Memory B cell (primary cell): ENCODE measurements at places on chromosomes 12 and 14.

DNA sequence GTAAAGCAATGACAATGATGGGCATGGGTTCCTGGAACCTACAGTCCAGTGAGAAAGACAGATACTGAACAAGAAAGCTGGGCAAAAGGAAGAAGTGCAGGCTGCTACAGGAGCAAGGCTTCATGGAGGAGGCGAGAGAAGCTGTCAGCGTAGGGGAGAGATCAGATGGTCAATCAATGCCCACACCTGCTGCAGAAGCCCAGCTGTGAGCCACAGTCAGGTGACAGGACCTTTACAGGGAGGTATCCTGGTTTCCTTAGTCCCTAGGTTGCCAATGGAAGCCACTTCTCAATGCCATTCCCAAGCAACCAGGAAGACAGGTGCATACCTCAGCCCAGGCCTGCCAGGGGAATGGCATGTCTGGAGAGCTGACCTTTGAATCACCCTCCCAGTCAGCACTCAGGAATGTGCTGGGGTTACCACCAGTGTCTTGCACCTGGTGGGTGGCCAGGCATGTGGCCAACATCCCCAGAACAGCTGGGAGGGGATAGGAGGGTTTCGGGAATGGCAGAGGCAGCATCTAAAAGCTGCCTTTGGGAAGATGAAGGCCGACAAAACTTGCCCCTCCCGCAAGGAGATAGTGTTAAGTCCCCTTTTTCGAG is 170.3 kb downstream of the TTC7B start:
- H3K4me3 ChIP-seq = no peak overlapping the region
- no peak for DNase-seq
- H3K36me3 ChIP-seq = peaks cover 2% of the 10 kb centered on the region
- H3K27me3 ChIP-seq = peaks cover 2% of the 10 kb centered on the region
- H3K27ac ChIP-seq = no peak overlapping the region

- H3K27me3 ChIP-seq = peaks cover 27% of the 10 kb centered on the region
- H3K27ac ChIP-seq = no peak overlapping the region
- H3K4me1 ChIP-seq = no peaks in the 10 kb centered on the region
- no peak for DNase-seq
- H3K36me3 ChIP-seq = peaks cover 5% of the 10 kb centered on the region
- H3K4me3 ChIP-seq = no peak overlapping the region
Observed at GRCh38 chr12:1886396-1887008, 31.9 kb downstream of the CACNA2D4 start.

DNA sequence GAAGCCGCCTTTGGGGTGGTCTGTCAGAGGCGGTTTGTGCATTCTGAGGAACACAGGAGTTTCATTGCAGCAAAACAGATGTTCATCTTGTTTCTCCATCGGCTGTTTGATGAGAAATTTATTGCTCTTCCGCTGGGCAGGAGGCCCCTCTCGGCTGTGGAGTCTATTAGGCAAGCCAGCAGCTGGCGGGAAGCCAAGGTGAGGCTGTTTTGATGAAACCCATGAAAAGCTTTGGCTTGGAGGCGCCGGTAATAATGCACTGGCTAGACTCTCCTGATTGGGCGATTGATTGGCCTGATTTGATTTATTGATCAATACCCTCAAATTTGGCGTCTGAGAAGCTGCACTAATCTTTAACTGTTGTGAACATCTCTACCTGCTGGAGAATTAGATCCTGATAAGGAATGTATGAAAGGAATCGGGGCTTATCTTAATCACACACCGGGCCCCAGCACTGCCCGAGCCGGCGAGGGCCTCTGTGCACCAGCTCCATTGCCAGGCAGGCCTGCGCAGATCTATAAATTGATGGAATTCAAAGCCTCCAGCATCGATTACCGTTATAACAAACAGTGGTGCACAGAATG is 187.7 kb downstream of the PHETA1 start:
- peaks cover 2% of the 10 kb centered on the region for H3K4me1 ChIP-seq
- peaks cover 25% of the 10 kb centered on the region for H3K27me3 ChIP-seq
- H3K36me3 ChIP-seq = no peaks in the 10 kb centered on the region
- no peak overlapping the region for H3K27ac ChIP-seq
- H3K4me3 ChIP-seq = no peak overlapping the region

DNA sequence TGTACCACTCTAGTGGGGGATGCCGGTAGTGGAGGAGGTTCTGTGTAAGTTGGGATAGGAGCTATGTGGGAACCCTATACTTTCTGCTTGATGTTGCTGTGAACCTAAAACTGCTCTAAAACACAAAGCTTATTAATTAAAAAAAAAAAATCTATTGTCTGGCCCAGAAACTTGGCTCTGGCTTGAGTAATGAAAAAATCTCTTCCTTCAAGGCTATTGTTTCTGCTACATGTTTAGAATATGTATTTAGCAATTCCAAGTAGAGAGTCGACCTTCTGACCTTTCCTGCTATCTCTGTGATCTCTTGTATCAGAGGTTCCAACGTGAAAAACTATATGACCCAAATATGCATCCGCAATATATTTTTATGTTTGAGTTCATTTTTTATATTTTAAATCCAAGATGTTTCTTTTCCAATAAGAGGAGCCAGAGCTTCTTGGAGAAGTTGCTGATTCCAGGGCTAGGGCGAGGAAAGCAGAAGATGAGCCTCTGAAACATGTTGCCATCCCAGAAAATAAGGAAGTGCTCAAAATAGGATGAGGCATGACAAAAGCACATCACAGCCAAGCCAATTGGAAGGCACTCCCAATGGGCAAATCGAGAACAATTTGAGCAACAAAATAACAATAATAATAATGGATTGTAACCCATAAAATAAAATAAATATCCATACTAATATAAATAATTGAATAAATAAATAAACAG is 184.6 kb upstream of the TMEM260 start:
- no peak overlapping the region for H3K4me3 ChIP-seq
- H3K27me3 ChIP-seq = peaks cover 4% of the 10 kb centered on the region
- no peak for DNase-seq
- no peaks in the 10 kb centered on the region for H3K36me3 ChIP-seq
- no peaks in the 10 kb centered on the region for H3K4me1 ChIP-seq

DNA sequence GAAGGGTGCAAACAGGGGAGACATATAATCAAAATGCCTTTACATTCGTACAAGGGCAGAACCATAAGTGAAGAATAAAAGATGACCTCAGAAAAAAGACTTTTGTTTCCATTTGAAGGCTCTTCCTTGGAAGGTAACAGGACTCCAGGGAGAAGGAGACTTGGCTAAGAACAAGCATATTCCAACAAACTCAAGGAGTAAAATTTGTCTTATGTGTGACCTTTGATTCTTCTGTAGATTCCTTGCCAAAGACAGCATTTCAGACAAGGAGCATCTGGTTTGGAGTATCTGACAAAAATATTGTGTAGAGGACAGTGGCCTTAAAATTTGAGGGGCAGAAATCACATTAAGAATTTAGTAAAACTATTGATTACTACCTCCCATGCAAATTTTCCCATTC is 991.9 kb downstream of the FLRT2 start:
- no peak for DNase-seq
- no peak overlapping the region for H3K4me3 ChIP-seq
- H3K4me1 ChIP-seq = no peaks in the 10 kb centered on the region
- no peaks in the 10 kb centered on the region for H3K36me3 ChIP-seq

DNA sequence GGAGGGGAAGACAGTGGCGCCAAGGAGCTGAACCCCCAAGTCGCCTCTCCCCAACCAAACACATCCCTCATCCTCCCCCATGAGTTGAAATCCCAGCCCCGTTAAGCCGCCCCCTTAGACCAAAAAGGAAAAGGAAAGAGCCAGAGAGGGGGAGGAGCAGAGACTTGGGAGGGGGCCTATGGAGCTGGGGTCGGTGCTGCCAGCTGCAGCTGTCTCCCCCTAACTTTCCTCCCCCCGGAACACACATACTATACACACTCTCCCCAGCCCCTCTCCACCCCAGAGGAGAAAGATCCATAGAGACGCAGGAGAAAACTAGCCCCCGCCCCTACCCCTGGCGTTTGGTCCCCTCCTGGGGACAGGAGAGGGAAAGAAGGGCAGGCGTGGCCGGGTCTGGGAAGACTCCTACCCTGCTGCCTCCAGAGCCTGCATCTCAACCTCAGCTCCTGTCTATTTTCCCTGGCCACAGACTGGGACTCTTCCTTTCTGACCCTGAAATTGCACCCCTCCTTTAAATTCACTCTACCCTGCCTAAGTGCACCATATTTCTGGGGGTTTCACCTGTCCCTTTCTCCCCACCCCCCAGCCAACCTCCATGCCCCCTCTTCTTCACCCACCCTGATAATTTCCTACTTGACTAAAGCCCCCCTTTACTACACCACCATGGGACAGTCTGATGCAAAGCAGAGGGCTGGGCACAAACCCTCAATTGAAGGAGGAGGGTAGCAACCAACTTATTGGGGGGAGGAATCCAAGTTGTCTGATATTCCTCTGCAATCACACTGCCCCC is 1.7 kb upstream of the HOXC9 start:
- no peak overlapping the region for H3K27ac ChIP-seq
- H3K4me3 ChIP-seq = no peak overlapping the region
- H3K36me3 ChIP-seq = no peaks in the 10 kb centered on the region
- no peak for DNase-seq
- peaks cover 42% of the 10 kb centered on the region for H3K27me3 ChIP-seq

DNA sequence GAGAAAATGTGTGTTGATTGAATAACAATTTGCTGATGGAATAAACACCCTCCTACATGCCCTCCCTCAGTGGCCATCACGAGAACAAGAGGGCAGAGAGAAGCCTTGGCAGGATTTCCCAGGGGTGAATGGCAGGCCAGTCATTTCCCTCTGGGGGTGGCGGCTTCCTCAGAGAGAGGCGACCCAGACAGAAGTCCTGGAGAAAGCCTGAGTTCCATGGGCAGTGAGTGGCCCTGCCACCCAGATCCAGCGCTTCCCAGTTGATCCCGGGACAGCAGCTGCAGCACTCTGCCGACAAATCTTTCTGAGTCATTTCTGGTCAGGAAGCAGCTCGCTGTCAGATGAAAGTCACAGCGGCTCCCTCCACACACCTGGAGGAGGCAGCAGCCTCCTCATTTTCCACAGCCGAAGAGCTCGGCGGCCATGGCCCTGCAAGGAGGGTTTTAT is 123.0 kb downstream of the SCARB1 start:
- no peak overlapping the region for H3K4me3 ChIP-seq
- H3K27ac ChIP-seq = no peak overlapping the region
- peaks cover 30% of the 10 kb centered on the region for H3K27me3 ChIP-seq
- H3K36me3 ChIP-seq = no peaks in the 10 kb centered on the region
- H3K4me1 ChIP-seq = peaks cover 7% of the 10 kb centered on the region
